ENCODE measurements at places on chromosomes 11 and 22.

DNA sequence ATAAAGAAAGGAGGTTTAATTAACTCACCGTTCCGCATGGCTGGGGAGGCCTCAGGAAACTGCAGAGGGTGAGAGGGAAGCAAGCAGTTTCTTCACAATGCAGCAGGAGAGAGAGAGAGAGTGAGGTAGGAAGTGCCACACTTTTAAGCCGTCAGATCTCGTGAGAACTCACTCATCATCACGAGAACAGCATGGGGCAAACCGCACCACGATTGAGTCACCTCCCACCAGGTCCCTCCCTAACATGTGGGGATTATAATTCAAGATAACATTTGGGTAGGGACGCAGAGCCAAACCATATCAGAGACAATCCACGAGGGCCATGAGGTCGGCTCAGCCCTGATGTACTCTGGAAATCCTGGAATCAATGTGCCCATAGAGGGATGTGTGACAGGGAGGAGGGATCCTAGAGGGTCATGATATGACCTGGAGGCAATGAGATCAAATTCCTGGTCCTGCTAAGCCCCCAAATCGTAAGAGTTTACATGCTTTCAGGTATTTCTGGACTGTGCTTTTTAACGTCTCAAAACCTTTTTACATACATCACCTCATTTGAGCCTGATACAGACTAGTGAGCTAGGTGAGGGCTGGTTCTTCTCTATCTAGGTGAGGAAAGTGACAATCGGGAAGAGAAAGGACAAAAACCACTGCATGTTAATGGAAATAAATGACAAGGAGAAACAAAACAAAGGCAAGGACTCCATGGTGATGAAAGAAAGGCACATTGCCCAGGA is 19.5 kb upstream of the RASSF10 start:
- DNase-seq = no peak

GRCh38 chr11:31477528-31478222 is 31.7 kb downstream of the IMMP1L start:
- no peak for DNase-seq

DNA sequence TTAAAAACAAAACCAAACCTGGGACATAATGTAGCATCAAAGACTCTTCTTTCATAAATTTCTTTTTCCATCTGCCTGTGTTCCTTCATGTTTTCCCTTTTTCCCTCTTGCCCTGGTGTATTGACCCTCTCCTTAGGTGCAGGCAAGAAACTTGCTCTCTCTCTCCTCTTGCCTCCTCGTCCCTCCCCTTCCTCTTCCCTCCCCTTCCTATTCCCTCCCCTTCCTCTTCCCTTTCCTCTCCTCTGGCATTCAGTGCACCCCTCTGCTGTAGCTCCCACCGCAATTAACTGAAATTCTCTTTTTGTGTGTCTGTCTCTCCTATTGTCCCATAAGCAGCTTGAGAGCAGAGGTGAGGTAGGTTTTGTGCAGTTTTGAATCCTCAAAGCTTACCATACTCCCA is 49.9 kb downstream of the CSF2RB start:
- DNase-seq = no peak

DNA sequence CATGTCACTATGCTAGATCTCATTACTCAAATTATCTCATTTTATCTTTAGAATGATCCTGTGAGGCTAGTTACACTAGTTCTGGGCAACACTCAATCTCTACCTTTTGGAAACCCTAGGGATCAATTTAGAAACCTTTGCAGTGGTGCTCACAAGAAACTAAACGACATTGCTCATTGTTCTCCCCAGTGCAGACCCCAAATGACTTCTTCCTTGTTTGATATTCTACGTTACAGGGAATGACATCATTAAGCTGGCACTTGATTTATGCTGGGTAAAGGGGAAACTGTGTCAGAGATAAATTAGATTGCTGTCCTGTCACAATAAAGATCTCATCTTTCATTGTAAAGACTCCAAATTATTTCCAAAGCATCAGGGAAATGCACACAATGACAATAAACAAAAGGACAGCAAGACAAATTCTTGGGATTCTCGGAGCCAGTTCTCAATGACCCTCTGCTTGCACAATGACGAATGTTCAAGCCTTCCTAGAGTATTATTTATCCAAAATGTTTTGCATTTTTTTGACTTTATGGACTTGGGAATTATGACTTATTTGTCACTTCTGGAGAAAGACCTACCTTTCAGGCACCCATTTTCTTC is 1121.8 kb upstream of the TENM4 start:
- no peak for DNase-seq

Measured in AG20443 (cell line).